Stimulated activated CD4-positive, alpha-beta T cell treated with anti-CD3 and anti-CD28 coated beads, TNF-alpha, amount 100 ng/mL, for 48 hours (primary cell): ENCODE measurements at places on chromosomes 5 and 9.
A peak's percentile ranks its signal among the peaks of the same experiment; 100 is the strongest.

- DNase-seq = no peak
These were observed at the start of gene GRIN1 for GRCh38 chr9:137138722-137139467. Gene GRIN1, plus strand, starts transcription at chr9:137139154. Its CDS starts 333 bp downstream, at chr9:137139487.

DNA sequence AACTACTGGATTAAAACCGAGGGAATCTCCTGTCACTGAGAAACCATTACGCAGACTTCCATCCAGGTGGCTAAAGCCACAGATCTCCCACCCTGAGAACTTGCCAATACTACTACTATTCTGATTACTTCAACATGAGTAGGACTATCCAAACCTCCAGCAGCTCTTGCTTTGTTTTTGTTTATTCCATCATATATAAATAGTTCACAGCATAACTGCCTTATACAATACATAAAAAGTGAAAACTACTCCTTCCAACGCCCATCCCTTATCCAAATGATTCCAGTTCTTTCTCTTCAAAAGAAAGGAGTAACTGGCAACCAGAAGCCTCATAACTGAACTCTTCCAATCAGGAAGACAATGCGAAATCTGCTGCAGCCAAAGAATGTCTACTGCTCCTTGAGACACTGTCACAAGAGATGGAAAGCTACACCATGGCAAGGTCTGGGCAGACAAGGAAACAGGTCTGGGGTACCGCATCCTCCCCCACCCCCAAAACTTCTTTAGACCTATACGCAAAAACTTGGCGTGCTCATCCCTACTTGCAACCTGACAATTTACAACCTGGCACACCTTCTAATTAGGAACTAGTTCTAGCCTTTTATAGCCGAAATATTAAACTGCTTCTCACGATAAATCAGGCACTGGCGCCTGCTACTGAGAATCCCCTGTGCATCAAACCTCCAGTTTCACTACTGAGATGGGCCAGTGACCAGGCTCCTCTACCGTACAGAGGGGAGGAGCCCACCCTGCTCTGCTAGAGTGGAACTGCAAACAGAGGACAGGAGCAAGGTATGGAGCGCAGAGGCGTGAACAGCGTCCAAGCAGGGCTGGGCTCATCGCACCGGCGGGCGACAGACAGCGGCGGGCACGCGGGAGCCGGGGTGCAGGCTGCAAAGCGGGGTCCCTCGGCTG lies 986 bp downstream of the PLPP1 start:
- DNase-seq = no peak

GRCh38 chr5:137565450-137565849 lies 66.3 kb upstream of the SPOCK1 start:
- DNase-seq = no peak

DNA sequence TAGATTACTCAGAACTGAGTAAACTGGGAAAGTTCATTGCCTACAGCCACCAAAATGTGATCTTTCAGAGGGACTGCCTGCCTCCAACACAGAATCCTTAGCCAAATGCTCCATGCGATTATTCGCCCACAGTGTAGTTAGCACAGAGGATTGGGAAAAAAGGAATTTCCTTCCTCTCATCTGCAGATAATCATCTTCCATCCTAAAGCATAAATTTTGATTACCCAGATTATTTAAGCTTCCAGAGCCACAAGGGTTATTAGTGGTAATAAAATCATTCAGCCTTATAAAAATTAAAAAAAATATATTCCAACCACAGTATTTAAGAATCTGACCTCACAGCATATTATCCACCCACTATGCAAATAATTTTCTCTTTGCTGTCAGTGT lies 285.3 kb upstream of the GRAMD2B start:
- no peak for DNase-seq

DNA sequence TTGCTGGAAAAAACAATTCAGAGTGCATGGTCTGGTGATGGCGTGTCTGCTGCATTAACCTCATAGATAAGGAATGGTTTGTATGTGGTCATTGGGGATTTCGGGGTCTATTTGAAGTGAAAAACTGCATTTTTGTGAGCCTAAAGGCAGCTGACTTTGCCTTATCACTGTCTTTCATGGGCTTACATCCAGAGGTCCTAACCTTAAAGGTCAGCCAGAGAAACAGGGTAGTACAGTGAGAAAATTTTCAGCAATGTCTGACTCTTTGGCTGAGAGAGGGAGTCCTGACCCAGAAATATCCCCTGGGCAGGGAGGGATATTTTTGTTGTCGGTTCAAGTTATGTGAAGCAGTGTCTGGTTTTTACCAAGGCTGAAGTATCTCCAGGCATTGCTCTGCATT lies 5.7 kb downstream of the PCSK5 start:
- DNase-seq = no peak

DNA sequence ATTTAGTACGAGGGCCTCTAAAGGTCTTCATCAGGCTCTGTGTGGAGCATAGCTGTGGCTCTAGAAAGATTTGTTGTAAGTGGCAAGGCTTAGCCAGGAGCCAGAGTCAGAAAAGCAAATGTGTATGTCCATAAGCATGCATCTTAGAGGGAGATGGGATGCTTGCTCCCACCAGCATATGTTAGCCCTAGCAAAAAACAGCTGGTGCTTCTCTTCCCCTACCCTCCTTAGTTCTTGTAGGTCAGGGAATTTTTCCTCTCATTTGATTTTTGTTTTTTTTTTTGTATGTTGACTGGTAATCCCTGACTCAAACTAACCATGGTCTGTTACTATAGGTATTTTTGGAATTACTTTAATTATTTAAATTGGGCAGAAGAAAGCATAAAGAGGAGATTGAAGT lies 7.7 kb downstream of the TNFSF15 start:
- no peak for DNase-seq

GRCh38 chr5:96609369-96609768 lies 52.8 kb upstream of the CAST start:
- no peak for DNase-seq

- peak; percentile 35 for DNase-seq
These were observed 87.6 kb upstream of the RPS23 start for GRCh38 chr5:82365744-82366228.

GRCh38 chr5:8538821-8539220 lies 669.9 kb downstream of the MTRR start:
- no peak for DNase-seq

DNA sequence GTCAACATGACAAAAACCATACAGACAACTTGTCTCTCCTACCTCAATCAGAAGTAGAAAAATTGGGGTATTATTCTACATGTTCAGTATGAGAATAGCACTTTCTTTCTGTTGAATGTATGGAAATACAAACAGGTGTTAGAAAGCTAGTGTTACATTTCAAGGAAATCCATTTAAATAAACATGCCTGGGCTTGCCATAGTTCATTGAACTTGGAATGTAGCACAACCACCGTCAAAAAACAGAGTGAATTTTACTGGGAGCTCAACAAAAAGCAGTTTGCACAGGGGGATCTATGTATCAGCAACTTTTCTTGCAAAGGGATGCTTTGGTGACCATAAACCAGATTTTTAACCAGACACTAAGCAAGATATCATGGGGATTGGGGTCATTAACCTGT lies 307.9 kb upstream of the SMARCA2 start:
- no peak for DNase-seq

GRCh38 chr9:37986771-37987258 lies 82.2 kb downstream of the SHB start:
- DNase-seq = no peak

GRCh38 chr5:108681079-108681921 lies 66.4 kb upstream of the FER start:
- DNase-seq = no peak

DNA sequence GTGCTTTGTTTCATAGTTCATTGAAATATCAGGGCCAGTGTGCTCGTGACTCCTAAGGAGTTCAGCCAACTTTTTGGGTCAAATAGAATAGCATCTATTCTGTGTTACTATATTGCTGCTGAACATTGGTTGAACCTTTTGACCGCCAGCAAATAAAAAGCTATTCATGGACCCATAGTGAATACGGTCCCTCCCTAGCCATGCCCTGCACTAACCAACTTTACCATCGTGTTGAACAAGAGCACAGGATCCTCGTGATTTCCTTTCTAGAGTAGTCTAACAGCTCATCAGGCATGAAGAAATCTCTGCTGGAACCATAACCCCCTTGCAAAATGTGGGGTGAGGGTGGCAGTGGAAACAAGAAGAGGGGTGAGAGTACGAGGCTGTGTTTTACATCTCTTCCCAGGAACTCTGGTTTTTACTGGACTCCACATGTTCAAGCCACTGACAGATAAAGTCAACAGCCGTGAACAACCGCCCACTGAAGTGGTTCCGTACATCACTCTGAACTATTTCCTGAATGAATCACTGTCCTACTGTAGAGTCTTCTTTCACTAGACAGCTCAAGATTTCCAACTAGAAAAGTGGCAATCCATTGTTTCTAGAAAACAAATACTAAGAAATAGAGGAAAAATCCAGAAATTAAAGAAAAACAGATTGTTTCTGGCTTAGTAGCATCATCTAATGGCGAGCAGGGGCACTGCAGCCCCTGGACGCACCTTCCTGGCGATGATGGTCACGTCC lies 70.1 kb upstream of the SPATA31E1 start:
- DNase-seq = peak; percentile 38

GRCh38 chr9:4297786-4298254 lies 2.0 kb downstream of the GLIS3 start:
- DNase-seq = peak; percentile 33

GRCh38 chr9:99294850-99295461 lies 72.9 kb downstream of the SEC61B start:
- no peak for DNase-seq

GRCh38 chr9:4980086-4980727 lies 4.9 kb upstream of the JAK2 start:
- no peak for DNase-seq

- no peak for DNase-seq
These were observed 91.3 kb upstream of the RASEF start for GRCh38 chr9:83154087-83154736.

DNA sequence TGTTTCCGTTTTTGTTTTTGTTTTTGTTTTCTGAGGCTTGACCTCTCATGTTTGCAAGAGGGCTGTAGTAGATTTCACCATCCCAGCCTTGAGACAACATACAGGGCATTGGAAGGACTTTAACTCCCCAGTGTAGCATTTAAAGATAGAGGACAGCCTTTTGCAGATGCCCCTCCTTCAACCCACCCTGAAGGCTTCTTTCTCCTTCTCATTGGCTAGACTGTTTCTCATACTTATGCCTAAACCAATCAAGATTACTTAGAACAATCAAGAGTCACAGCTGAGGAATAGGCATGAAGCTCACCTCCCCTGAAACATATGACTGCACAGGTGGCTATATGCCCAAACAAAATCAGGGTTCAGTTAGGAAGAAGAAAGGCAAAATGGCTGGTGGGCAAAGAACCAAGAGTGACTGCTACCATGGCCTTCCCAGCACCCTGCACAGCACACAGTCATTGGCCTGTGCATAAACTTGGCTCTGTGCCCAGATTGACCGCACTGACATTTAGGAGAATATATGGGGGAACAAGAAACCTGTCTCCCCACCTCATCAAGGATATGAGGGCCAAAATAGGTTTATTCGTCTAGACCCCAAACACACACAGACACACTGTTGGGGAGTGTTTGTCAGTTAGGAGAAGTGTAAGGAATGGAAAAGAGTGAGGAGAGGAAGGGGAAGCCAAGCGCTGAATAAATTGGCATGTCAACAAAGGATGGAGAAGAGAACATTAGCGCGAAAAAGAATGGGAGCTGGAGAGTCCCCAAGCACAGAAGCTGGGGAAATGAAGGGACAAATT lies 137.3 kb upstream of the RANBP3L start:
- no peak for DNase-seq

DNA sequence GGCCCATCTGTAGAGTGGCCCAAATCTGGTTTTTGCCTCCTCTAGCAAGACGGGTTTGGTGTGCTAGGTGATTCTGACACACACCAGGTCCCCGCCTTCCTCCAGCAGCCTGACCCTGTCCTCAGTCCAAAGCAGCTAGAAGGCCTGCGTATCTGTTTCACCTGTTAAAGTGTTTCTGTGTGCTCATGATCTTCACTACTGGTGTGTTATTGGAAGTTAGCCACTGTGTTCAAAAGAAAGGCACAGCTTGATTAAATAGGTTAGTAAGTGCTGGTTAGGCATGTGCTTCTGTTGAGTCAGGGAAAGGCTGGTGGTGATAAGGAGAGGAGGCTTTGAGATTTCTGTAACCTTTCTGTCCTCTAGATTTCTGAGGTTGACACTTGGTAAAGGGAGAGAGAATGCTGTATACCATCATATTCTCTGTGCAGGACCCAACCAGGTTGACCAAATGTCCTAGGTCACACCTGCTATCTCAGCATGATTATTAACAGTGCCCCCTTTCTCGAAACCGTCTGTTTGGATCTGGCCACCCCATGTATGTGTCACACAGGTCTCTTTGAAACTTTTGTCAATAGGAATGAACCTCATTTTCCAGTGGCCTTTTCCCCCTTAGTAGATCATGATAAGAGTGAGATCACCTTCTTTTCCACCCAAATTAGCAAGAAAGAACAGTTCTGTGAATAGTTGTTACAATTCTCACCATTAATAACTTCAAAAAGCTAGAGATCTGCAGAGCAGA lies 58.8 kb downstream of the ARHGAP26 start:
- DNase-seq = no peak

- no peak for DNase-seq
These were observed 102.9 kb upstream of the LRRTM2 start for GRCh38 chr5:138978080-138978479.

DNA sequence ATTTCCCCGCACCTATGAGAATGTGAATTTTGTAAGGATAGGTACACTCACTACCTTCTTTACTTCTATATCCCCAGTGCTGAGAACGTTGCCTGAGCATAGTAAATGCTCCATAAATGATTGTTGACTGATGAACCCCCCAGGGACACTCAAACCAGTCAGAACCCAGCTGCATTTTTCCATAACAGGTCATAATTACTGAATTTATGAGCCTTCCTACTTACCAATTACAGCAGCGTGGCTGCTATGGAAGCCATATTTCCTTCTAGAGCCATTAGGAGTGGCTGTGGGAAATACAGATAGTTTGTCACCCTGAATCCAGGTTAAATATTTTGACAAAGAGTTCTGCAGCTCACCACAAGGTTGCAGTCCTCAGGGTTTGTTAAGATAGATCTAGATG lies 135.0 kb downstream of the TAF11L14 start:
- no peak for DNase-seq

DNA sequence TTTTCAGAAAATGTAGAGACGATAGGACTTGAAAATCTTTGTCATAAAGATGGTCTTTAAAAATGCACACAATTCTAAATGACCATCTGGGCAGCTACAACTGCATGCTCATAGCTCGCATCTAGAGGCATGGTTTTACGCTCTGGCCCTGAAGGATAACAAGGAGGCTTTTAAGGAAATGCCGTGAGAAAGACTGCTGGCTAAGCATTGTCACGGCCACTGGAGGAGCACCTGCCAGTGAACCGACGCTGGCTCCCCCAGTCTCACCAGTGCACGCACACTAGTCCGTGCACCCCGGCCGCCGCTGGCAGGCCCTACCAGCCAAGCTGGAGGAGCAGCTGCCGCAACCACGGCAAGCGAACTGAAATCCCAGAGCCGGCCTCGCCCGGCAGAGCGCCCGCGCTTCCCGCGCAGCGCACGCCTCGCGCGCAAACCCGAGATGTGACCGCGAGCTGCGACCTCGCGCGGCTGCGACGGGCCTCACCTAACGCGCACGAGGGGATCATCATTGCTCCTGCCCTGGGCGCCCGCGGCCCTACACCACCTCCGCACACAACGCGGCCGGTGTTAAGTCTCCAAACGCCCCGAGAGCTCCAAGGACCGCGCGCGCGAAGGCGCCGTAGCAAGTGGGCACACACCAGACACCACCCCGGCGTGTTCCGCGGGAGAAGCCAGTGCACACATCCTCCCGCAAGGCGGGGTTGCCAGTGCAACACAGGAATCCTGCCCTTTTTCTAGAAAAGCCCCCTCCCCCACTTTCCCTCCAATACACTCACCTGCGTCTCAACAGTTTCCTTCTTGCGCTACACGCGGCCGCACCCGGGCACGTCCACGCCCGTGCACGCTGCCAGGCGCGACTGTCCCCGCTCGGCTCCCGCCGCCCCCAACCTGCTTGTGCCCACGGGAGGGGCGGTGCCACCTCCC lies 5.3 kb downstream of the ELAVL2 start:
- no peak for DNase-seq
